Kasumi-1 (cell line): ENCODE measurements at places on chromosomes 7 and 10.

- DNase-seq, result no peak
Observed at GRCh38 chr7:117138981-117139380, 183.9 kb downstream of the WNT2 start.

DNA sequence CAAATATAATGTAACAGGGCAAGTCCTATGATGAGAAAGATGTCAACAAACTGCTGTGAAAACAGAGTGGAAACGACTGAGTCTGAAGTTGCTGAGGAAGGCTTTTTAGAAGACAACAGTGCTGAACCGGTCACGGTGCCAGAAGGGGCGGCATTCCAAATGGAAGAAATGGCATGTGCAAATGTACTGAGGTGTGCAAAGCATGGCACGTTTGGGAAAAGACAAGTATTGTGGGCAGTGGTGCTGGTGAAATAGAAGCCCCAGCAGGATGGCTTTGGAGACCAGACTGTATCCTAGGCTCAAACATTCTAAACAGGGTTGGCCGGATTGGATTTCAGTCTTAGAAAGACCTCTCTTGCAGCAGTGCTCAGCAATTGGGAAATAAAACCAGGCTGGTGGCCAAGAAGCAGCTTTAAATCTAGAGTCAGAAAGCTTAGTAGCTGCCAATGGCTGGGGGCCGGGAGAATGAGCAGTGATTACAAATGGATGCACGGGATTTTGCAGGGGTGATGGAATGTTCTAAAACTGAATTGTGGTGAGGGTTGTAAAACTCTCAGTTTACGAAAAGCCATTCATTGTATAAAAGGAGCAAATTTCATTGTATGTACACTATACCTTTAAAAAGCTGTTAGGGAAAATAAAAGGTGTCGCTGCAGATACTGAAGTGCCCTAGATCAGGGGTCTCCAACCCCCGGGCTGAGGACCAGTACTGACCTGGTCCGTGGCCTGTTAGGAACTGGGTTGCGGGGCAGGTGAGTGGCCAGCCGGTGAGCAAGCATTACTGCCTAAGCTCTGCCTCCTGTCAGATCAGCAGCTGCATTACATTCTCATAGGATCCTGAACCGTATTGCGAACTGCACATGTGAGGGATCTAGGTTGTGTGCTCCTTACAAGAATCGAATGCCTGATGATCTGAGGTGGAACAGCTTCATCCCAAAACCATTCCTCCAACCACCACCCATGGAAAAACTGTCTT lies 141.6 kb downstream of the HIBADH start:
- DNase-seq, result no peak

- DNase-seq, result no peak
Observed at GRCh38 chr10:100033766-100034418, 24.1 kb upstream of the DNMBP start.

GRCh38 chr10:131808370-131808930 lies 92.4 kb upstream of the PPP2R2D start:
- DNase-seq, result no peak

DNA sequence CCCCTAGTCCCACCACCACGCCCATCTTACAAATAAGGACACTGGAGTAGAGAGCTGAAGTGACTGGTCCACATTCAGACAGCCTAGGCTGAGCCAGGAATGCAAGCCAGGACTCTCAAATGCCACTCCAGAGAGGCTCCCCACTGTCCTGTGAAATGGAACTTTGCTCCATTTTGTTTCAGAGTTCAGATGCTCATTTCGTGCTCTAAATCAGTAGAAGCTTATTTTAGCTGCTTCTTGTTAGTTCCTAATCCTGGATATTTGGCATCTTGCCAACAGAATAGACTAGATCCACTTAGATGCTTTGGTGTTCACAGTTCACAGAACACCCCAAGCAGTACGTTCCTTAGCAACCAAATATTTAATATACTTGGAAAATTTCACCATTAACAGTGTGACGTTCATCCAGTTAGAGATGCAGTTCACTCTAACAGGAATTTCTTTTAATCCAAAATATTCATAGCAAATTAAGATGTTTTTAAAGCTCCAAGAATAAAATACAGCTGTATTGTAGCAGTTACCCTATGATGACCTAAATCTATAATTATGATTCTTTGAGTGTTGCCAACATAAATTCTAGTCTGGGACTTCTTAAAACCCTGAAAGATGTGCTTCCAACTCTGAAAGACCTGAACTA lies 7.3 kb downstream of the MMP21 start:
- no peak for DNase-seq

DNA sequence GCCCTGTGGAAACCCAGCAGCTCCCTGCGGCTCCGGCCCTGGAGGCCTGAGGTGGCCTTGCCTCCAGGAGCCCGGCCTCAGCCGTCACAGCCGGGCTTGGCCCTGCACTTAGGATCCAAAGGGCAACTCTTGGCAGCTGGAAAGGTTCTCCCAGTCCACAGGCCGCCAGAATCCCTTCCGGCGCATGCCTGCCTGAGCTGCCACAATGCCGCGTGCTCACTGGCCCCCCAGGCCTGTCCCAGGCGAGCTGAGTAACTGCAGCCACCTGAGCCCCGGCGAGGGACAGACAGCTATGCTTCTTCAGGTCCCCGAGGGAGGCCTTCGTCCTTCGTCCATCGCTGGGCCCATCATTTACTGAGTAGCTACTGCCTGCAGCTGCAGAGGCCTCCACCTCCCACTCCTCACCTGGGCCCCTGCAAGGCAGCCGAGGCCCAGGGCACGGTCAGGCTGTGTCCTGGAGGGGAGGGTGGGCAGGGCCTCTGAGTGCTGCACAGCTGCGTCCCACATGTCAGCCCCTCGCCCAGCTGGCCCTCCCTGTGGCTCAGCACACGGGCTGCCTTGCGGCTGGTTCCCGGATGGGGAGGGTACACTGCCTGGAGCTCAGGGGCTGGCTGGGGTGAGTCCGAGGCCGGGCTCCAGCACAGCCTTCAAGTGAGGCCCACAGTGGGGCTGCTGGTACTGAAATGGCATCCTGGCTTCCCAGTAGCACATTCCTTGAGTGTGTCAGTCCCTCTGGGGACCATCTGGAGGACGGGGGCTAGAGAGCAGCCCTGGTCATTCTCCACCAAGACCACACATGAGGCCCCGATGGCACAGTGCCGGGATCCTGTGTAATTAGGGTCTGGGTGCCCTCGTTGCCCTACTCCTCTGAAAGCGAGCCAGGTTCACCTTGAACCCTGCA lies 172.5 kb downstream of the ELFN1 start:
- DNase-seq, result no peak

GRCh38 chr10:129126982-129127381 lies 340.1 kb upstream of the MGMT start:
- no peak for DNase-seq

GRCh38 chr7:130877236-130877990 lies 143.4 kb upstream of the KLF14 start:
- DNase-seq, result no peak

- DNase-seq, result no peak
Observed at GRCh38 chr10:69734797-69735468, 66.8 kb upstream of the COL13A1 start.

DNA sequence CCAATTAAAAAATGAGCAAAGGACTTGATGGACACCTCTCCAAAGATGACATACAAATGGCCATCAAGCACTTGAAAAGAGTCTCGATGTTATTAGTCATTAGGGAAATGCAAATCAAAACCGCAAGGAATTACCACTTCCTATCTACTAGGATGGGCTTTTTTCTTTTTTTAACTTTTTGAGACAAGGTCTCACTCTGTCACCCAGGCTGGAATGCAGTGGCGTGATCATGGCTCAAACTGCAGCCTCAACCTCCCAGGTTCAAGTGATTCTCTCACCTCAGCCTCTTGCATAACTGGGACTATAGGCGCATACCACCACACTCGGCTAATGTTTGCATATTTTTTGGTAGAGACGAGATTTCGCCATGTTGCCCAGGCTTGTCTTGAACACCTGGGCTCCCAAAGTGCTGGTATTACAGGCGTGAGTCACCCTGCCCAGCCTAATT lies 13.6 kb downstream of the NKX1-2 start:
- peak; percentile 63 for DNase-seq

GRCh38 chr10:70312972-70313371 lies 29.2 kb upstream of the NPFFR1 start:
- DNase-seq, result no peak

DNA sequence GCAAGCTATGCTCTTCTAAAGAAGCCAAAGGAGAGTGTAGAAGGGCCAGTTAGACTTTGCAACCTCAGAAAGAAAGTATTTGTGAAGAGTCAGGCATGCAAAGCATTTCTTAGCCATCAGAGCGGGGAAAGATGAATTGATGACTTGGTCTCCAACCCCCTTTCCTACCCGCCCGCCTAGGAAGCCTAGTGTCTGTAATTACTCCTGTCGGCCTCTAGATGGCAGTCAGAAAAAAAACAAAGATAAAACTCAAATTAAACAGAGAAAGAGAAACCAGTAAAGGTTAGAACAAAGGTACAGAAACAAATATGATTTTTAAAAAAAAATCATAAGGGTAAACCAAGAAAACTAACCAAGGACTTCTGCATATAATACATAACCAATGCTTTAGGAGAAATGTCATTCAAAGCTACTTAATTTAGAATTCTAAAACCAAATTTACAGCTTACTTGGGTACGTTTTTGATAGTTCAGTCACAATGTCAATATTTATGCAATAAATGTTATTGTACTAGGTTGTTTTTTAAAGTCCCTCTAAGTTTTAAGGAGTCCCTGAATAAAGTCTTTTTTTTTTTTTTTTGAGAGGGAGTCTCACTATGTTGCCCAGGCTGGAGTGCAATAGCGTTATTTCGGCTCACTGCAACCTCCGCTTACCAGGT lies 97.6 kb downstream of the LYZL1 start:
- DNase-seq, result peak; percentile 84

GRCh38 chr10:88110355-88110754 lies 246.9 kb downstream of the PTEN start:
- no peak for DNase-seq

- no peak for DNase-seq
Observed at GRCh38 chr10:34224639-34225038, 590.5 kb downstream of the PARD3 start.

DNA sequence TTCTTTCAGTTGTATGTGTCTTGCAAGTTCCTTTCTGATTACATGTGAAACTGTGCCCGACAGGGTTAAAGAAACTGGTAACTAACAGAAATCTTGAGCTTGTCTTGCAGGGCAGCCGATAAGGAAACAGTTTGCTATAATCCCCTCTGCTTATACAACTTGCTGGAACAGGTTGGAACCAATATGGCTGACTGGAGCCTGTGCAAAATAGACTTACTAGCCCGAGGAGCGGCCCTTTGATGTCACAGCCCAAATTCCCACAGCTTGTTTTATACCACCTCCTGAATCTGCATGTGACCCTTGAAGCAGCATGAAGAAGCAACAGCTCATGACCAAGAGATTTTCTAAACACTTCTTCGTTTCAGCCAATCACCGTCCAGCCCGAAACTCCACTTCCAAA lies 3.3 kb upstream of the YKT6 start:
- no peak for DNase-seq

DNA sequence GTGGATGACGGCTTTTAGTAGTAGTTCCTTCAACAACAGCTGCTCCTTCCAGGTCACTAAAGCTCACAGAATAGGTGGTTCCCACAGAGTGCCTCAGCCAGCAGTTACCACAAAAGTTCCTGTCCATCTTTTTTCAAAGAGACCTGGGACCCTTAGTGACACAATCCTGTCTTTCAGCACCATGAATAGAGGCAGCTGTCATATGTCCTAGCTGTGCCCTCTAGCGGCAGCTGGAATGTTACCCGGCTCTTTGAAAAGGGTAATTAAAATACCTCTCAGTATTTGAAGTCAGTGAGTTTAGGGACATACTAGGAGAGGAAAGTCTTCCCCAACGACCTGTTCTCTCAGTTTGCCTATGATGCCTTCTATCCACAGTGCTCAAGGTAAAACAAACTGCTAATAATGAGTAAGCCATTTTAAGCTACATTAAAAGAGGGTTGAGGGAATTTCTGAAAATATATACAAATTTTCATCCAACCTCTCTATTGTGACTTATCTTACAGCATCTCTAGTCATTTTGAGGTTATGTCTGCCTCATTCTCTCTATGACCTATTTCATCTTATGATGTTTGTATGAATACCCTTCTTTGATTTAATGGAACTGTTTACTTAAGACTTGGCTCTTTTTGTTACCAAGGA lies 290.8 kb downstream of the NXPH1 start:
- peak; percentile 43 for DNase-seq

DNA sequence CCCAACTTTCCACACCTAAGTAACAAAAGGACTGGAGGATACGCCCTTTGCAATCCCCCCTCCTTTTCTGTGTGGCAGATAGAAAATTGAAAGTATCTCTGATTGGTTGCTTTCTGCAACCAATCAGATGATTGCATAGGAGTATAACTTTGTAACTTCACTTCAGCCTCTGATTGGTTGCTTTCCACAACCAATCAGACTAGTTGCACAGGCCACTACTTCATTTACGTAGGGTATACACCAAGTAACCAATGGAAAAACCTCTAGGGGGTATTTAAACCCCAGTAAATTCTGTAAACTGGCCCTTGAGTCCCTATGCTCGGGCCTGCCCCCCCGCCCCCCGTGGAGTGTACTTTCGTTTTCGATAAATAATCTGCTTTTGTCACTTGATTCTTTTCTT lies 1080.4 kb downstream of the CNTNAP2 start:
- DNase-seq, result no peak

- no peak for DNase-seq
Observed at GRCh38 chr7:45974540-45975360, 53.7 kb upstream of the IGFBP3 start.

GRCh38 chr7:135210888-135211178 lies 493 bp downstream of the WDR91 start:
- DNase-seq, result no peak

DNA sequence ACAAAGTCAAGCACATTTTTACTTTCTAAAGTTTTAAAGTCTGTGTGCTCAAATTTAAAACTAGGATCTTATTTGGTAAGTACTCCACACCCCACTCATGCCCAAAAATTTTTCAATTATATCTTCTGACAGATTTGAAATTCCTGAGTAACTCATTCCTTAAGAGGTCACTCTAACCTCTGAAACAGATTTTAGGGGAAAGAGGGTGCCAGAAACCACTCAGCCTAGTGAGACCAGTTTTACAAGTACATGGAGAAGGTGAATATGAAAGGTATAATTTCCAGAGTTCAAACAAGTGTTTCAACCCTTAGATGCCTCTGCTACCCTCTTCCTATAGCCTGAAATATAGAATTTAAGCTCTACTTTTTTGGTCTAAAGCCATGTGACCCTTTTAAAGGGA lies 79.2 kb downstream of the C7orf25 start:
- no peak for DNase-seq

GRCh38 chr7:65554-65953 lies 126.8 kb upstream of the FAM20C start:
- DNase-seq, result no peak
